ENCODE measurements at places on chromosomes 2 and 18. TPM values are rescaled to one million over a fixed set of nuclear protein-coding genes. Genes with fewer than 3 reads are reported as not detected.

- peak; percentile 67 for DNase-seq
- no peaks in the 10 kb centered on the region for H3K27me3 ChIP-seq
- no peak overlapping the region for H3K27ac ChIP-seq
- peaks cover 12% of the 10 kb centered on the region for H3K4me1 ChIP-seq
- H3K4me3 ChIP-seq, result no peak overlapping the region
- no peaks in the 10 kb centered on the region for H3K36me3 ChIP-seq
These were observed 13.1 kb downstream of the CFLAR start for GRCh38 chr2:201128933-201129505.

DNA sequence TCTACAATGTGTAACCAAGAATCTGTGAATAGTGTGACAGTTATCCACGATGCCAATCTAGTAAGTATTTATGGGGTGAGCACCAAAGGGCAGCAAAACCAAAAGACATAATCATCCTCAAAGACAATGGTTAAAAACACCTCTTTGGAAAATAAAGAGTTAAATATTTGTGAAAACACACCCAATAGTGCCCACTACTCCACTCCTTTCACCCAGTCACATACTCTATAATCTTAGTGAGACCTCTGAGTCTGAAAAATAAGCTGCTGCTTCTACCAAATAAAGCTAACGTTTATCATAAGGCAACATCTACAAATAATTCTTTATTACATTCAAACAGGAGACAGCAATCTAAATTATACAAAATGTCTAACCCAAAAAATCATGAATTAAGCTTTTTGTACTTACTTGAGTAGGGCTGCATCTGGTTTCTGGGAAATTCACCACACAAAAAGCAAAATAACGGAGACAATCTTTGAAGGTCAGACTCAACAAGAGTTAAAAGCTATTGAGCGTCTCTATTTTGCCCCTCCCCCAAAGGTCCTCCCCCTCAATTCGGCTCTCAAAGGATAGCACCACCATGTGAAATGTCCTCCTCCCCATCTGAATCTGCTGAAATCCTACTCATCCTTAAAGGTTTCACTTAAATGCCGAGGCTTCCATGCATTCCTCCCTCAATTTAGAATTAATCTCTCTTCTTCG lies 2.0 kb downstream of the RAPH1 start:
- H3K27ac ChIP-seq, result no peak overlapping the region
- no peaks in the 10 kb centered on the region for H3K27me3 ChIP-seq
- H3K36me3 ChIP-seq, result no peaks in the 10 kb centered on the region
- DNase-seq, result peak; percentile 9
- H3K4me1 ChIP-seq, result peaks cover 13% of the 10 kb centered on the region
- peak overlapping the region; percentile 95 for H3K4me3 ChIP-seq

DNA sequence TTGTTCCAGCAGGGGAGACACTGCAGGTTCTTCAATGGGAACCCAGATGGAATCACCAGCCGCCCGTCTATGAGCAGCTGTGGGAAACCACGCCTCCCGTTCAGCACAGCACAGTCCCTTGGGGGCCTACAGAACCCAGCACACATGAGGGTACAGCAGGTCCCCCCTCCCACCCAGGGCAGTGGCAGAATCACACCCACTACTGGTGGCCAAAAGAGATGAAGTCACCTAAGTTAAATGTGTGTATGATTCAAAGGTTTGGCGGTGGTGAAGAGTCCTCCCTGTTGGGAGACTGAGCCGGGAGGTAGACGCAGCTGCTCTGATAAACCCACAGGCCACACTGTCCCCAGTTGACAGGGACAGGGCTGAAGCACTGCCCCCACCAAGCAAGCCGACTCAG lies 44.3 kb downstream of the L3MBTL4 start:
- H3K4me1 ChIP-seq, result peaks cover 16% of the 10 kb centered on the region
- no peaks in the 10 kb centered on the region for H3K27me3 ChIP-seq
- H3K27ac ChIP-seq, result no peak overlapping the region
- H3K4me3 ChIP-seq, result no peak overlapping the region
- no peak for DNase-seq

GRCh38 chr2:238646803-238647202 lies 201.1 kb upstream of the TWIST2 start:
- no peaks in the 10 kb centered on the region for H3K27me3 ChIP-seq
- H3K4me1 ChIP-seq, result no peaks in the 10 kb centered on the region
- no peak overlapping the region for H3K27ac ChIP-seq
- no peak overlapping the region for H3K4me3 ChIP-seq
- no peaks in the 10 kb centered on the region for H3K36me3 ChIP-seq
- DNase-seq, result no peak

DNA sequence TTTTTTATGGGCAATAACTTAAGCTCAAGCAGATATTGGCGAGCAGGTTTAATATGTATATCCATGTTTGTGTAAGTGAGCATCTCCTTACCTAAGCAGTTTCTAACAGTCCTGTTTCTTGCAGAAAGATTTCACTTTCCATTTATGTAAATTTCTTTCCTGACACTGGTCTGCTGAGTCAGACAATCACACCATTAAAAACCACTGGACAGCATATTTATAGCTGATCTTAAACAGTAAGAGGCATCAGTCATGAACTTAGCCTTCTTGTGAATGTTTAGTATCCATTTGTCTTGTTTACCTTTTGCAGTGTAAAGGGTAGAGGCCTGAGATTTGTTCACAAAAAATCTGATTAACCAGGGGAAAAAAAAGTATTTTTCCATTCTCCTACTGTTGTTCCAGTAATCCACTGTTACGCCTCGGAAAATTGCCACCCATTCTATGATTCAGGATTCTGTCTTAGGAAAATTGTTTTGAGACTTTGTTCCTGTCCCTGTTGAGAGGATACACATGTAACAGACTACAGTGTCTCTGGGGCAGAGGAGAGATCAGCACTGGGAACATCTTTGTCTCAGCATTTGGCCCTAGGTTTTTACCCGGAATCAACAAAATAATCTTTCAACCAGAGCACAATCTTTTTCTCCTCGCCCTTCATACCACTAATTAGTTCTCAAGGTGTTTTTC lies 521.0 kb upstream of the NRP2 start:
- H3K27ac ChIP-seq, result no peak overlapping the region
- no peak for DNase-seq
- H3K4me3 ChIP-seq, result no peak overlapping the region
- H3K4me1 ChIP-seq, result no peaks in the 10 kb centered on the region

GRCh38 chr18:13237641-13238040 lies 19.1 kb downstream of the LDLRAD4 start:
- no peaks in the 10 kb centered on the region for H3K36me3 ChIP-seq
- H3K4me3 ChIP-seq, result no peak overlapping the region
- DNase-seq, result no peak
- no peak overlapping the region for H3K27ac ChIP-seq
- no peaks in the 10 kb centered on the region for H3K27me3 ChIP-seq
- no peaks in the 10 kb centered on the region for H3K4me1 ChIP-seq

DNA sequence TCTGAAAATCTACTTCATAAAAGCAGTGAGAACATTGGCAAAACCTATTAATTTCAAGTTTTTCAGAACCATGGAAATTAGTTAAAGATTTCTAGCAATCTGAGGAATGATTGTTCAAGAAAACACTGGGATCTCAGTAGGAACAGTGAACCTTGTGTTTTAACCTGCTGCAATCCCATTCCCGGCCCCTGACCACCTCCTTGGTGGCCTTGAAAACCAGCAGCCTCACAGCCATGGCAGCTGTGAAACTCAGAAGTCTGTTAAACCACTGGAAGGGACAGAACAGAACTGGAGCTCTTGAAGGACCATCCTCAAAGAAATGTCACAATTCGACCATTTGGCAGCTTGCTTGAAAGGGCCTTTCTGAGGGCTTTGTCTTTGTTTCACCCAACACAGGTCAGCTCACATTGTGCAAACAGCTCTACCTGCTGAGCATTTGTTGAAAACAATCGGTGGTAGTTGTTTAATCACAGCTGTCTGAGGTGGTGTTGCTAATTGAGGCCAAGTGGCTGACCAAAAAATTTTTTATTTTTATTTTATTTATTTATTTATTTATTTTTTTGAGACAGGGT lies 25.8 kb downstream of the NEDD4L start:
- no peaks in the 10 kb centered on the region for H3K27me3 ChIP-seq
- H3K36me3 ChIP-seq, result no peaks in the 10 kb centered on the region
- no peak overlapping the region for H3K4me3 ChIP-seq
- peaks cover 22% of the 10 kb centered on the region for H3K4me1 ChIP-seq
- no peak overlapping the region for H3K27ac ChIP-seq
- no peak for DNase-seq

DNA sequence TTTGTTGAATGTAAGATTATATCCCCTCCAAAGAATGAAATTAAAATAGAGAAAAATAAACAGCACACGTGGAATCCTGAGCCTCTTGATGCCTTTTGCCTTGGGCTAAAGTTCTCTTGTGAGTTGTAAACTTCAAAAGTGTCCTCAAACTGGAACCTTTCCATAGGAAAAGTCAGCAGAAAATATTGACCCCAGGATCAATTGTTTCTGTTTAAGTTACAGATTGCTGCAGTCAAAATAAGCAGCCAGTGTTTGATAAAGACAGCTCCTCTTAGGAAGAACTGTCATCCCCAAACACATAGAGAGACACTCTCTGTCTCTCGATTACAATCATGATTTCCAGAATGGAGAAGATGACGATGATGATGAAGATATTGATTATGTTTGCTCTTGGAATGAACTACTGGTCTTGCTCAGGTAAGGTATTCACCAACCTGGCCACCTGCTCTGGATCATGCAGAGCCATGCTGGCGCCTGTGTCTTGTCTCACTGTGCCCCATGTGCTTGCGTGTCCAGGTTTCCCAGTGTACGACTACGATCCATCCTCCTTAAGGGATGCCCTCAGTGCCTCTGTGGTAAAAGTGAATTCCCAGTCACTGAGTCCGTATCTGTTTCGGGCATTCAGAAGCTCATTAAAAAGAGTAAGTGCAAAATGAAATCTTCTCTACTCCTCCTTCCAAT lies at the start of gene SPP2:
Gene SPP2 (plus strand): TSS at position 248 of the 681 bp plus-strand sequence. CDS start 85 bp downstream, at position 333.
- peaks cover under 1% of the 10 kb centered on the region for H3K27me3 ChIP-seq
- H3K36me3 ChIP-seq, result no peaks in the 10 kb centered on the region
- no peak within 1 kb of the TSS for H3K27ac ChIP-seq
- no peak within 1 kb of the TSS for H3K4me3 ChIP-seq
- no peaks in the 10 kb centered on the region for H3K4me1 ChIP-seq

GRCh38 chr18:66078925-66079800 lies 328.4 kb downstream of the CDH7 start:
- no peak overlapping the region for H3K27ac ChIP-seq
- DNase-seq, result no peak
- no peaks in the 10 kb centered on the region for H3K27me3 ChIP-seq
- H3K4me1 ChIP-seq, result no peaks in the 10 kb centered on the region

- no peak overlapping the region for H3K4me3 ChIP-seq
- H3K27me3 ChIP-seq, result no peaks in the 10 kb centered on the region
- peaks cover 10% of the 10 kb centered on the region for H3K36me3 ChIP-seq
- H3K4me1 ChIP-seq, result no peaks in the 10 kb centered on the region
- DNase-seq, result no peak
These were observed 24.8 kb downstream of the TTC27 start for GRCh38 chr2:32652555-32653209.

DNA sequence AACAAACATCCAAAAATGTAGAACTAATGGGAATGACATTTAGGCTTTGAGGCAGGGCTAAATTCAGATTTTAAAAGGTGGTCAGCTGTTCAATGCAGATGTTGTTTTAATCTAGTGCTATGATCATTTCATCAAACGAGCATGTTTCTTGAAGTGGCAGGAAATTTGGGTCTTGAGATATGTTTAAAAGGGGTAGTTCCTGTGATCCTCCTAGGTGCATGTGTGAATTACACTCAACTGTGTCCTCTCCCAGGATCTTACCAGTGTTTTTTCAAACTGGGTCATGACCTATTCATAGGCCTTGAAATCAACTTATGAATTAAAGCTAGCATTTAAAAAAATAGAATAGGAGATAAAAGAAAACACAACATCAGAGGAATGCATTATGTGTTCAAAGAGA lies 57.4 kb upstream of the ACMSD start:
- H3K27me3 ChIP-seq, result no peaks in the 10 kb centered on the region
- H3K4me3 ChIP-seq, result no peak overlapping the region
- no peaks in the 10 kb centered on the region for H3K4me1 ChIP-seq
- H3K27ac ChIP-seq, result no peak overlapping the region
- H3K36me3 ChIP-seq, result no peaks in the 10 kb centered on the region

- no peak overlapping the region for H3K27ac ChIP-seq
- H3K36me3 ChIP-seq, result no peaks in the 10 kb centered on the region
- peak; percentile 11 for DNase-seq
- H3K27me3 ChIP-seq, result no peaks in the 10 kb centered on the region
- no peaks in the 10 kb centered on the region for H3K4me1 ChIP-seq
These were observed 108.9 kb upstream of the DAPL1 start for GRCh38 chr2:158686210-158686691.

RNF144A gene
- 23.2 TPM for total RNA-seq

Data from cardiac muscle cell (in vitro differentiated cells and primary cell).